ENCODE measurements at places on chromosomes 16 and 17.

DNA sequence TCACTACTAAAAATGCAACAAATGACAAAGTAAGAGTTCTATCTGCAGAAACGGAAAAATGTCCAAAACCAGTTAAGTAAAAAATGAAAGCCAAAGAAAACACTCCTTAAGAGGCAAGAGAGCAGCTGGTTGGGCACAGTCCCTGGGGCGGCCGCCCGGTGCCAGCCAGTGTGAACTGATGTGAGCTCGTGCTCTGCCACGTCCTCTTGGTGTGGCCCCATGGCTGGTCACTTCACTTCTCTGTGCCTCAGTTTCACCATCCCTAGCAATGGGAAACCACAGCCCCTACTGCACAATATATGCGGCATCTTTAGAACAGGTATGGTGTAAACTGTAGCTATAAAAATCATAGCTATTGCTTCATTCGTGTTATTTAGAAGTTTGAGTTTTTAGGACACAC lies 21.2 kb downstream of the USP36 start:
- no peak for DNase-seq

GRCh38 chr17:53270936-53271335 lies 551.8 kb upstream of the KIF2B start:
- no peak for DNase-seq

DNA sequence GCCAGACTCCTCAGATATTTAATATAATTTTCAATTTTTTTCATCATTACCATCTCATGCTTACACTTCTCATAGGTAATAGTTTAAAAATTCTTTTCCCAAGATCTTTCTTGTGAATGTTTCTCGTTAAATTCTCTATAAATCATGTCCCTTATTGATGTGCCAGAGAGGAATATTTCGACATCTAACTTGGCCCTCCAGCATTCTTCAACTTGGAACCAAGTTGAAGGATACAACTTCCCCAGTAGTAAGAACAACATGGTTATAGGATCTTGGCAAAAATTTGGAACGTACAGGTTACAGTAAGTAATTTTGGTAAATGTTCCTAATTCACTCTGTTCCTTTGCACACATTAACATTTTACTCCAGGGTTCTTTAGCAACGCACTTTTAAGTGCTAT lies 731.8 kb downstream of the CDH11 start:
- no peak for DNase-seq

GRCh38 chr16:82636958-82637357 lies 10.2 kb downstream of the CDH13 start:
- no peak for DNase-seq

GRCh38 chr17:69712801-69713311 lies 298.4 kb downstream of the MAP2K6 start:
- no peak for DNase-seq

- no peak for DNase-seq
These were observed 80.2 kb downstream of the WWOX start for GRCh38 chr16:78179666-78180065.

DNA sequence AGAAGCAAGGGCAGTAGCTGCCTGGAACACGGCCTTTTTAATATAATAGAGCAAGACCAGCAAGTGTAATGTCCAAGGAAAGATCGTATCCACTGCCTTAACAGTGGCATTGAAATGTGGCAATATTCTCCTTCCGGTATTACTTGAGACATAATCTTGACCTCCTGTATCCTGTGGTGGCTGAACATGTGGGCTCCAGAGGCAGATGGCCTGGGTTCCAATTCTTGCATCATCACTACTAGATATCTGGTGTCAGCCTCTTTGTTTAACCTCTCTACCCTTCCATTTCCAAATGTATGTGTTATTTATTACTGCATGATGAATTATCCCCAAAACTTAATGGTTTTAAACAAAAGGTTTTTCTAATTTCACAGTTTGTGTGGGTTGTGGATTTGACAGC lies 3.5 kb upstream of the CDYL2 start:
- no peak for DNase-seq

DNA sequence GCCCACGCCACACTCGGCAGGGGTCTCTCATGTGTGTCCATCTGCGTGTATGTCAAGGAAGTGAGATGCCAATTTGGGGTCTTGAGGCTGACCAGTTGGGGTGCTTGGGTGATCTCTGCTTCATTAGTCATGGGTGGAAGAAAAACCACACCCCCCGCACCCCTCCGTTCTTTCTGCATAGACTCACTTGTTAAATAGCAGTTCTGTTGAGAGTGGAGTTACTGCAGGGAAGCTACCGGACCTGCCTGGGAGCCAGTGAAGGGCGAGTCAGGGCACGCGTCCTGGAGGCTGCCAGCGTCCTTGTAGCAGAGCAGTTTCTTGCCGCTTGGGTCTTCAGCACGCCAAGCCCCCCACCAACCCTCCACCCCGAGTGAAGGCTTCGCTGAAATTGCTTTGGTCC lies 8.5 kb downstream of the SNN start:
- DNase-seq, result no peak

GRCh38 chr16:67530013-67530939 lies 1.6 kb downstream of the RIPOR1 start:
- DNase-seq, result no peak

- DNase-seq, result no peak
These were observed 10.0 kb downstream of the LRRC36 start for GRCh38 chr16:67336648-67337047.

- no peak for DNase-seq
These were observed 5.6 kb downstream of the SF3B3 start for GRCh38 chr16:70529051-70529777.

GRCh38 chr17:20989481-20989880 lies 53.3 kb downstream of the USP22 start:
- DNase-seq, result no peak

Data from NCI-H1092 (cell line).